Activated CD4-positive, alpha-beta T cell treated with anti-CD3 and anti-CD28 coated beads for 48 hours (primary cell): ENCODE measurements at places on chromosomes 3 and 15.

DNA sequence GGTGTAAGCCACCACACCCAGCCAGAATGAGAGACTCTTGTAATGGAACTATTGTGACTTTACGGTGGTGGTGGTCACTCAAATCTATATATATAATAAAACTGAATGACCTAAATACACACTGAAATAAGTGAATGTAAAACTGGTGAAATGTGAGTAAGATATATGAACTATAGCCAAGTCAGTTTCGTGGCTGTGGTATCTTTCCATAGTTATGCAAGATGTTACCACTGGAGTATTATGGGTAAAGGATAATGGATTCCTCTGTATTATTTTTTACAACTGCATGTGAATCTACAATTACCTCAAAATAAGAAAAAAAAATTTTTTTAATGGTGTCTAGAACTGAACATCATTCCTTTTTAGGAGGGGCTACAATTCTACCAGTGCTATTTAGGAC lies 21.9 kb downstream of the PIK3CB start:
- no peak for DNase-seq

- DNase-seq: no peak
Observed at GRCh38 chr3:111691293-111691909, 96.3 kb upstream of the ZBED2 start.

- DNase-seq: no peak
Observed at GRCh38 chr15:47506329-47507100, 210.8 kb upstream of the SEMA6D start.

DNA sequence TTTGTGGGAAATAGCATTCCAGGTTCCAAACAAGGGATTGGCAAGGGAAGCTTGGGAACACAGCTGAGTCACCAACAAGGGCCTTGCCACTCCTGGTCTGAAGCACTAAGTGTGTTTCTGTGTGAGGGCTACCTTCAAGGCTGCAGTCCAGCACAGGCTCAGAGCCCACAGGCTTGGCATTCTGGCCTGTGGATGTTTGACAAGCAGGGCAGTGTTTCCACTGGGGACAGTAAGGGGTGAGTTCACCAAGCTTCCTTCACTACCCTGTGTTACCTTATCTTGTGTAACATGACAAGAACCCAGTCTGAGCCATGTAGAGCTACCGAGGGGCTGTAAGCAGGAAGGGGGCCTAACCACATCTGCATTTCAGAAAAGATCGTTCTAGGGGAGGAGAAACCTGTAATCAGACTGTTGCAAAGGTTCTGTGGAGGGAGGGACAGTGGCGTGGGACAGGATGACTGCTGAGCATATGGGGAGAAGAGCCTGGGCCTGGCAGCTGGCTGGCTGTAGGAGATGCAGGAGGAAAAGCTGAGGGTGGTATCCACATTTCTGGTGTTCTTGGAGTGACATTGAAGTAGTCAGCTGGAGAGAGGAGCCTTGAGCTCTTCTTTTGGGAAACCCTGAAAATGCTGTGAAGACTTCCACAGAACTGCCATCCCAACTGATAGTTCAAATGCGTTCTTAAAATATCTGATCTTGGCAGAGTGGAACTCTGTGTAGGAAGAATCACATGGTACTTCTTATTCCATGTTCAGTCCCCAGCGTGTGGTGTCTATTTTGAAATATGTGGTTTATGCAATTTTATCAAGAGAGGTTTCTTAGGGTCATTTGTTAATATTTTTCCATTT lies 61.3 kb downstream of the CTDSPL start:
- DNase-seq: no peak

GRCh38 chr3:184761075-184761841 lies 49.4 kb upstream of the MAGEF1 start:
- no peak for DNase-seq

DNA sequence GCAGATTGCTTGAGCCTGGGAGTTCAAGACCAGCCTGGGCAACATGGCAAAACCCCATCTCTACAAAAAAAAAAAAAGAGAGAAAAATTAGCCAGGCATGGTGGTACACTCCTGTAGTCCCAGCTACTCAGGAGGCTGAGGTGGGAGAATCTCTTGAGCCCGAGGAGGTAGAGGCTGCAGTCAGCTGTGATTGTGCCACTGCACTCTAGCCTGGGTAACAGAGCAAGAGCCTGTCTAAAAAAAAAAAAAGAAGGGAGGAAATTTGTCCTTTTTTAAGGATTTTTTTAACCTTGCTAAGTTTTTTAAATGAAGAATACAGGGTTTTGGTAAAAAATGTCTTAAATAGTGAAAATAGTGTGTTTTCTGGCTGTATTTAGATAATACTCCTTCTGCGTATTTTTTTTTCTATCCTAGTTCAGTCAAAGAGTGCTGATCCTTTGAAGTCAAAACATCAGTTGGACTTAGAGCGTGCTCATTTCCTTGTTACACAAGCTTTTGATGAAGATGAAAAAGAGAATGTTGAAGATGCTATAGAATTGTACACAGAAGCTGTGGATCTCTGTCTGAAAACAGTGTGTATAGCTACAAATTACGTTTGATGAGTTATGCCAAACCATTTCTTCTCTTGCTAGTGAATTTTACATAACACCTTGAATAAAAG lies 11.1 kb downstream of the CAPN7 start:
- DNase-seq: no peak

DNA sequence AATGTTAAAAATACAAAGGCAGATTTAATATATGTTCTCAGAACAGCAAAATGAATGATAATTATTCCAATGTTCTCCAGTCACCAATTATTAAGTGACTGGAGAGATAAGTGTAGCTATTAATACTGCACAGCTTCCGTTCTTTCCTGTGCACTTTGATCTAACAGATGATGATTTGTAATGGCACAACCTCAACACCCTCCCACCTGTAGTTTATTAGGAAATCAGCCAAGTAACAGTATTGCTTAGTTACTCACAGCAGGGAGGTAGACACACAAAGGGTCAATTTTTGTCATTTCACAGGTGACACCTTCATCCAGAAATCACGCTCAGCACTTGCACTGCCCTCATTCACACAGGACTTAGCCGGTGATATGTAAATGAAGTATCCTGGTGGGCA lies 688.1 kb downstream of the EPHA3 start:
- no peak for DNase-seq

DNA sequence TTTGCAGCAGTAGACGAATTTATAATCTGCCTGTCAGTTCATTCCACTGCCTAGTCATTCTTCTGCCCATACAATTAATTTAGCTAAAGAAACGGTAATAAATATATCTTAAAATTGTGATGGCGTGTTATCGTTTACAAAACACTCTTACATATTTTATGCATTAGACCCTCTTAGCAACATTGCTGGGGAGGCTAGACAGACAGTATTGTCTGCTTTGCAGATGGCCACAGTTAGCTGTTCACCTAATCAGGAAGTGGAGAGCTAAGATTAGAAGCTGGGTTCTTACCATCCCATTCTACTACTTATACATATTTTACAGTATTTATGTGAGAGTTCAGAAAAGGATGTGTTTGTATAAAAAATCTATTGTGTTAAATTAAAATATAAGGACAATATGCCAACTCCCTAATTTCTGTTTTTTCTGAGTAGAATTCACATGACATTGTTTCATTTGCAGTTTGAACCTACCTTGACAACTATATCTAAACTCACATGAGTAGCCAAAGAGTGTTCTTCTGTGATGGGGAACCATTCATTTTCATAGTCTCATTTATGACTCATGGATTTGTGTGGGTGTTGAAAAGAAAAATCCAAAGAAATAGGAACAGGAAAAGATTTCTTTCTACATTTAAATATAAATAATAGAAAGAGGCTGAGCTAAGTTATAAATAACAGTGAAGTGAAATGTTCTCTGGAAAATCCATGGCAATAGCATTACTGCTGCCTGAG lies 41.7 kb upstream of the C3orf80 start:
- DNase-seq: no peak

DNA sequence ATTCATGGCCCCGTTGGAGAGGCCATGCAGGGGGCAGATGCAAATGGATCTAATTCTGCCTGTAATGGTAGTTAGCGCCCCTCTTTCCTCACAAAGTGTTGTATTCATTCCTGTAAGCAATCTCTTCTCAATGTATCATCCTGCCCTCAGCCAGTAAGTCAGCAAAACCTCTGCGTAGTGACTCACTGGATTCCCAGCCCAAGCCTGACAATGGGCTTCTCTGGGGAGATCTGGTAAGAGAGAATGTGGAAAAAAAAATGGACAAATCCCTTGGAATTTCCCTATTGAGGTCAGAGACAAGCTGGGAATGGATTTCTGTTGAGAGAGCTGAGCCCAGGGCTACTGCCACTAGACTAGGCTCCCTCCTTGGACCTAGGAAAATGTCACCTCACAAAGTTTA lies 25.4 kb downstream of the ADPGK start:
- no peak for DNase-seq

DNA sequence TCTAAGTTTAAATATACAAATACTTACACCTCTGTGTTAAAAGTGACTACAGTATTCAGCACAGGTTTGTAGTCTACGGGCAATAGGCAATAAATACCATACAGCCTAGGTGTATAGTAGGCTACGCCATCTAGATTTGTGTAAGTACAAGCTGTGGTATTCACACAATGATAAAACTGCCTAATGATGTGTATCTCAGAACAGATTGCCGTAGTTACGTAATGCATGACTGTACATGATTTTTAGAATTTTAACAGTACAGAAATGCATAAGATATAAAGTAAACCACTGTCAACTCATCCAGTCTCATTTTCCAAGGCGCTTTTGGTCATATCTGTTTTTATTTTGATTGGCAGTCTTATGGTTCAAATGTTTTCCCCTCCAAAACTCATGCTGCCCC lies 365.7 kb downstream of the CTNNB1 start:
- DNase-seq: no peak

GRCh38 chr15:20348291-20348899 lies 193.2 kb downstream of the GOLGA6L6 start:
- no peak for DNase-seq

DNA sequence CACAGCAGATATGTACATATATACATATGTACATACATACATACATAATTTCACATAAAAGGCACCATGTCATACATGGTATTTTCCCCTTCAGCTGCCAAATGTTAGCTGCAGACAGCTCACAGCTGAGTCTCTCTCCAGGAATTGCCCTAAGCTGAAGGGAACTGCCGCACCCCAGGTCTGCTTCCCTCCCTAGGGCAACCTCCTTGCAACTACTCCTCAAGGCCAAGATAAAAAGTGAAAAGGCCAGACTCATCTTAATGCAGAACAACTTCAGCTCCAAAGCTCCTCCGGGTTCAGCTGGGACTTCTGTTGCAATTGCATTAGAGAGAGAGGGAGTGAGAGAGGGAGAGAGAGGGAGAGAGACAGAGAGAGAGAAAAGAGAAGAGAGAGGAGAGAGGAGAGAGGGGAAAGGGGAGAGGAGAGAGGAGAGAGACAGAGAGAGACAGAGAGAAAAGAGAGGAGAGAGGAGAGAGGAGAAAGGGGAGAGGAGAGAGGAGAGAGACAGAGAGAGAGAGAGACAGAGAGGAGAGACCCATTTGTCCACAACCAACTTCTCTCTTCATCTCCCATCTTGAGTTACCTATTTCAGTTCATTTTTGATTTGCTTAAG lies 143.4 kb upstream of the HES1 start:
- DNase-seq: no peak

DNA sequence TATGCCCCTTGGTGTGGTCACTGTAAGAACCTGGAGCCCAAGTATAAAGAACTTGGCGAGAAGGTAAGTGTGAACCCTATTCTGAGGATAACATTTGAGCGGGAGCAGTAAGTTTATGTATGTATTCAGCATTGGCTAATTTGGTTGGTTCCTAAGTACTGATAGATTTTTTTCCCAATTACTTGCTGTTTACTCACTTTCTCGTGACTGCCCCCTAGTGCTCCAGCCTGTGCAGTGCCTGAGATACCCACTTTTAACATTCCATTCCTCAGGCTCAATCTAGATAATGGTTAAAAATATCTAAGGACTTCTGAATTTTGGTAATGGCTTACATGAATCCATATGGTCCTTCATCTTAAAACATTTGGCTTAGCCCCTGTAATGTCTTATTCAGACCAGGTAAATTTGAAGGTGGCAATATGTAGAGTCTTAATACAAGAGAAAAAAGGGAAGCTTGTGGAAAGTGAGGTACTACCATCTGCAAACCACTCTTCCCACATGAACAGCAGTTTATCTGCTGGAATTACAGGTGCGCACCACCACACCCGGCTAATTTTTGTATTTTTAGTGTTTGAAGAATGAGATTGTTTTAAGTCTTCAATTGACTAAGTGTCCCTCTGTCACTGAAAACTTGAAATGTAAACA lies 7.1 kb downstream of the ELL3 start:
- peak; percentile 78 for DNase-seq

GRCh38 chr3:88936831-88937230 lies 170.6 kb upstream of the EPHA3 start:
- no peak for DNase-seq

GRCh38 chr3:13045904-13046568 lies 27.2 kb downstream of the IQSEC1 start:
- peak; percentile 26 for DNase-seq

GRCh38 chr3:62370858-62371719 lies 2.3 kb downstream of the FEZF2 start:
- no peak for DNase-seq

GRCh38 chr3:146709969-146710368 lies 104.8 kb upstream of the PLSCR5 start:
- no peak for DNase-seq

- DNase-seq: no peak
Observed at GRCh38 chr3:157914882-157915281, 191.3 kb downstream of the SHOX2 start.

GRCh38 chr3:119913021-119913420 lies 131.1 kb downstream of the NR1I2 start:
- no peak for DNase-seq
